ENCODE measurements at places on chromosomes 12 and 14. TPM values are rescaled to one million over a fixed set of nuclear protein-coding genes. Genes with fewer than 3 reads are reported as not detected.

TC2N gene
- total RNA-seq: 1.7 TPM

AQP2 gene
- total RNA-seq: not detected

CFAP54 gene
- total RNA-seq: 0.48 TPM

KCNA1 gene
- total RNA-seq: 0.13 TPM

GALNT9 gene
- not detected for total RNA-seq

CORO1C gene
- 74.7 TPM for total RNA-seq

CMKLR1 gene
- total RNA-seq: 21.0 TPM

KRT2 gene
- not detected for total RNA-seq

CBLN3 gene
- 1.2 TPM for total RNA-seq

FGD4 gene
- 19.4 TPM for total RNA-seq

DNA sequence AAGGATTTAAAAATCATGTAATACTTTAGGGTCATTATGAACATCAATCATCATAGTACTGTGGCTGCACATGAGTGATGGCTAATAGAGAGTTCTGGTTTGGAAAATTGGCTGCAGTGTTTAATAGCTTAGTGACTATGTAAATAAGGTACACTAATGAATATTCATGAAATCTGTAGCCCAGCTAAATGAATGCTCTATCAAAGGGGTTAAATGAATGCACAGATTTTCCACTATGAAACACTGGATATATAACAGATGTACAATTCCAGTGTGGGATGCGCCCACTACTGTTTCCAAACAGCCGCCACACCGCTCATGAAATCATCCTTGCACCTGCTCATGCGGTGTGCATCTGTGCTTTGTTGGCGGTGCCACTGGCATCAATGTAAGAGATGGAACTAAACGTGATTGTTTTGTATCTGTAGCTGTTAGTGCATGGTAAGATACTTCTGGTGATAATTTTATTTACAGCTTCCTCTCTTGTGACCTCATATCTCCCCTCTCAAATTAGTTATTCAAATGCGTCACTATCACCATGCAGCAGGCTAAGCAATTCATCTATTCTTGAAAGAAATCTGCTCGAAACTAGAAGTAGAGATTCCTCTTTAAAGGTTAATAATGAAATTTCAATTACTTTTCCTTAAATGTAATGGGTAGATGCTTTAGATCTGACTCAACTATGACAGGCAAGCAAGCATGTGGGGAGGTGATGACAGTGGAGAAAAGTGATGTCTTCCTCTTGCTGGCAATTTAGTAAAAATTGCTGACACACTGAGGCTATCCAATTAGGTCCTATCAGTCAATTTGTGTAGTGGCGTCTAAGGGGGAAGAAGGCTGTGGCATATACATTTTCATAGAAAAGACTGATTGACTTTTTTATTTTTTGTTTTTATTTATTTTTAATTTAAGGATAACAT lies 433.6 kb downstream of the AEBP2 start:
- DNase-seq: no peak

GRCh38 chr12:85805654-85806053 lies 30.6 kb downstream of the RASSF9 start:
- DNase-seq: no peak

DNA sequence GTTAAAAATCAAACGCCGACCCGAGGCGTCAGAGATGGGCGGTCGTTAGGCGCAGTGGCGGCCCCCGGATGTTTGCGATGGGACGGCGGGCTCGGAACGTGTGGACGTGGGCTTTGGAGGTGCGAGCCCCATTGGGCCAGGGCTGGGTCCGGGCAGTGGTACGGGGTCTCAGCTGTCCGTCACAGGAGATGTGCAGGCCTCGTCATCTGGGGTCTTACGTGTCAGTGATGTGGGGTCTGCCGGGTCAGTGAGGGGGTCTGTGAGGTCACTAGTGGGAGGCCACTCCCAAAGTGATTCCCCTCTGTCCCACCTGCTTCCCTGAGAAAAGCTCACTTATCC lies 21.6 kb upstream of the CHFR start:
- DNase-seq: no peak

DNA sequence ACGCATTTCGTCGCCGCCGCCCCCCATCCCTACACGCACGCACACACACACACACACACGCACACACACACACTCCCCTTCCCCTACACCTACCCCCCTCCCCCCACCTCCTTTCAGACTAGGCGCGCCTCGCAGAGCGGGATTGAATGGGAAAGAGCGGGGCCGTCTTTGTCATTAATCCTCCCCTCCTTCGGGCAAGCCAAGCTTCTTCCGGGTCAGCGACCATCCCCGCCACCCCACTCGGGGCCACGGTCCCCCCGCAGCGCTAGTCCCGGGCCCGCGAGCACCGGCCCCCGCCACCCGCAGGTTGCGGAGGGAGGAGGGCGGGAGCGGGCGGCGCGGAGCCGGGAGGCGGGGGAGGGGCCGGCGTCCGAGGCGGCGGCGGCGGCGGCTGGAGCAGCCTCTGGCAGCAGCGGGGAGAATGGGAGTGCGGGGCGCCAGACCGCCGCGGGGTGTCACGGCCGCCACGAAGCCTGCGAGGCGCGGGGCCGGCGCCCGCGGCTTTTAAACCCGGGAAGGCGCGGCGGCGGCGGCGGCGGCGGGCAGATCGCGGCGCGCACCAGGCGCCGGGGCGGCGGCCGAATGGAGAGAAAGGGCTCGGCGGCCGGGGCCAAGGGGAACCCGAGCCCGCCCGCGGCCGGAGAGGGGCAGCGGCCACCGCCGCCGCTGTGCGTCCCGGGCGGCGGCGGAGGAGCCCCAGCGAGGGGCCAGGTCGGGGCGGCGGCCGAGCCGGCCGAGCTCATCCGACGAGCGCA lies at the start of gene TTC9:
TTC9 (plus strand) TSS at position 369 of the 755 bp plus-strand sequence; CDS start at position 583, 214 bp downstream.
- DNase-seq: no peak

- peak; percentile 82 for DNase-seq
Observed at GRCh38 chr14:64705381-64706118, 1.3 kb downstream of the PLEKHG3 start.

DNA sequence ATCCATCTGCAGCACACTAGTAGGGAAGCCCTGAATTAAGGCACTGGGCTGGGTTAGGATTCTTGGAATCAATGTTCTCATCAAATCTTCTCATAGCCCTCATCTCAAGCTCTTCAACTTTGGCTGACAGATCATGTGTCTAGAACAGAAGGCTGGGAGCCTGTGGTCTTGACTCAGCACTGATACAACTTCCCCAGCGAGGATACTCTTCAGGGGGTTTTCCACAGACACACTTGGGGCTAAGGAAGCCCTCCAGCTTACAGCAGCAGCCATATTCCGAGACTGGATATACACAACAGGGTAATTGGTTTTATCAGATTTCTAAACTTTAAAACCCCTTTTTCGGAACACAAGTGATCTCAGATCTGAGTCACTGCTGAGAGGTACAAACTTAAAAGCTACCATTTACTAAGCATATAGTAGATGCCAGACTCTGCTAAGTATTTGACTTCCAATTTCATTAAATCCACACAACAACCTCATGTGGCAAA lies 3.5 kb downstream of the FMNL3 start:
- DNase-seq: no peak

GRCh38 chr12:101939856-101940265 lies 62.5 kb downstream of the DRAM1 start:
- no peak for DNase-seq

GRCh38 chr12:19744705-19745218 lies 305.5 kb downstream of the AEBP2 start:
- DNase-seq: no peak

DNA sequence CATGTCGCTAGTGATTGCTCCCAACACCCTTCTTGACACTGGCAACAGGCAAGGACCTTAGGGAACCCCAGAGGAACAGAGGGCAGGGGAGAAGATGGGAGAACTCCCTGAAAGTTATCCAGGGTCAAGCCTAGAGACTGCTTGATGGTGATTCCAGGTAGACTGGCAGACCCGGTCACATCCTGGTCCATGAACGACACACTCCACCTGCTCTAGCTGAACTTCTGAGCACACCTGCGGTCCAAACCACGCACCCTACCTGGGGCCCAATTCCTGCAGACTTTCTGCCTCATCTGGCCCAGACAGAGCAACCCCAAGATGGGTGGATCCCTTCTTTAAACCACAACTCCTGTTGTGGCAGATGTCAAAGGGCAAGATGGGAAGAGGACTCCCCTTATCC lies 34.2 kb downstream of the NCKAP5L start:
- DNase-seq: no peak

- no peak for DNase-seq
Observed at GRCh38 chr14:71636820-71637471, 295.3 kb upstream of the RGS6 start.

GRCh38 chr14:57345106-57345505 lies 45.3 kb upstream of the NAA30 start:
- DNase-seq: no peak

DNA sequence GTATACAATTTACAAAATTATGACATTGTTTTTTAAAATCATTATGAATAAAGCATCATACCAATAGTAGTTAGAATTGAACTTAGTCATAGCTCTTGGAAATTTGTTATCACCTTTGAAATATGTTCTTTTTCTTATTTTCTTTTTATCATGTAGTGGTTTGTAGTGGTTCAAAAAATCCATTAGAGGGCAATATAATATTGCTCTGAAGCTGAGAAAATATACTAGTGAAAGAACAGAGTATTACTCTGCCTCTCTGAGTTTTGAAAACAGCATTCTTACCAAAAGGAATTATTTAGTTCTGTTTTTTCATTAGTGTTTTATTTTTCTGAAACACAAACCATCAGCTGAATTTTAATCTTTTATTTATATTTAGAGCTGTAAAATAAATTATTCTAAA lies 76.2 kb downstream of the PDZRN4 start:
- DNase-seq: no peak

DNA sequence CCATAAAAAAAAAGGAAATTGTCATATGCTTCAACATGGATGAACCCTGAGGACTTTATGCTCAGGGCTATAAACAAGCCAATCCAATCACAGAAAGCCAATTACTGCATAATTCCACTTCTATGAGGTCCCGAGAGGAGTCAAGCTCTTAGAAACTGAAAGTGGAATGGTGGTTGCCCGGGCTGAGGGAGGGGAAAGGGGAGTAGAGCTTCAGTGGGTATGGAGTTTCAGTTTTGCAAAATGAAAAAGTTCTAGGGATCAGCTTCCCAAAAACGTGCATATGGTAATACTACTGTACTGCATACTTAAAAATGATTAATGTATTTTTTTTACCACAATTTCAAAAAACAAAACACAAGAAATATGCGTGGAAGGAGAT lies 52.0 kb downstream of the RNF34 start:
- no peak for DNase-seq

DNA sequence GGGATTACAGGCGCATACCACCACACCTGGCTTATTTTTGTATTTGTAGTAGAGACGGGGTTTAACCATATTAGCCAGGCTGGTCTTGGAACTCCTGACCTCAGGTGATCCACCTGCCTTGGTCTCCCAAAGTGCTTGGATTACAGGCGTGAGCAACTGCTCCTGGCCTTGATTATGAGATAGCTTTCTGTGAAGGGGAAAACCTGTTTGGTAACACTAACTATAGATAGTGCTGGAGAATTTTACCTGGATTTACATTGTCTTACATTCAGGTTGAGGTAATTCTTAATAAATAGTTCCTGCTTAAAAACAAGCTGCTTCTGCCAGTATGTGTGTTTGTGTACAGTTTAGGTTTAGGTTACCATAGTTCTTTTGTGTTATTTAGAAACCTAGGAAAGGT lies 77.1 kb downstream of the MON2 start:
- DNase-seq: no peak

DNA sequence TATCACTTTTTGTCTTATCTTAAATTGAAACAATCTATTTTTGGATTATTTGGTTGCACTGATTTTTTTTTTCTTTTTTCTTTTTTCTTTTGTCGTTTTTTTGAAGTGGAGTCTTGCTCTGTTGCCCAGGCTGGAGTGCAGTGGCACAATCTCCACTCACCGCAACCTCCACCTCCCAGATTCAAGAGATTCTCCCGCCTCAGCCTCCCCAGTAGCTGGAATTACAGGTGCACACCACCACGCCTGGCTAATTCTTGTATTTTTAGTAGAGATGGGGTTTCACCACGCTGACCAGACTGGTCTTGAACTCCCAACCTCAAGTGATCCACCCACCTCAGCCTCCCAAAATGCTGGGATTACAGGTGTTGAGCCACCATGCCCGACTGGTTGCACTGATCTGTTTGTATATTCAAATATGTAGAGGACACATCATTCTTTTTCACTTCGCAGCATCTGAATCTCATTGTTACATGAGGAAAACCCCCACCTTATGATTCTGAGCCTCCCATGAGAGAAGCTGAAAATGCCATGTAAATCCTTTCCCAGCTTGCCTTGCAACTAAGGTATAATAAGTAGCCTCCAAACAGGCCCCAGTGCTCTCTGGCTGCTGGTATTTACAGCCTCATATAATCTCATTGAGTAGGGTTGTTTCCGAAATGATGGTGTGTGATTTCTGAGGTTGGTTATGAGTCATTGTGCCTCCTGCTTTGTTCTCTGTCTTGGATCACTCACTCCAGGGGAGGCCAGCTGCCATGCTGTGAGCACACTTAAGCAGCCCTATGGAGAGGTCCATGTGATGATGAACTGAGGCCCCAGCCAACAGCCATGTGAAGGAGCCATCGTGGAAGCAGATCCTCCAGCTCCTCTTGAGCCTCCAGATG lies 5.2 kb upstream of the HSP90B1 start:
- no peak for DNase-seq

DNA sequence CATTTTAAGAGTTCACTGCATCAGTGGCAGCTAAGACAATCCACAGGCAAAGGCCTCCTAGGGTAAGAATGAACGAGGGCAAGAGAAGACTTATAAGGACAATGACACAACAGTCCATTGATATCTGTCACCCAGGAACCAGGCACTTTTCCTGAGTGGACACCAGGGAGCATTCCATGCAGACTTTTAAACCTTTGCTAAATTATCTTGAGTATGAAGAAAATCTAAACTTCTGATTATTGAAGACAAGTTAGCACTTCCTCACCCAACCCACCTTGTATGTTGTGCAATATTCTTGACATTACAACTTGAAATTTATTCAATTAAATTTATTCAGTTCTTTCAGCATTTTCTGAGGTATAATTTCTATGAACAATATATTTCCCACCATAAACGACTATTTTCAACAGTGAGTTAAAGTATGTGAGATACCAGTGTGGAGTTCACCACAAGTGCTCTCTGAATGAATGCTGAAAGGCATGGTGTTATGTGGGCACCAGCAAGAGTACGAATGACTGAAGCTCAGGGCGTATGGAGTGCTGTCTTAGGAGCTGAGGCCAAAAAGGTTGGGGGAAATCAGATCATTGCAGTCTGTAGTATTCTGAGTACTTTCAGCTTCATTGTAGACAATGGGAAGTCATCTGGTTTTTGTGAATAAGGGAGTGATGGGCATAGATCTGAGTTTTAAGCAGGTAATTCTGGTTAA lies 124.3 kb upstream of the LMNTD1 start:
- DNase-seq: no peak

- no peak for DNase-seq
Observed at GRCh38 chr12:118345355-118345754, 27.4 kb downstream of the TAOK3 start.

Measured in cardiac septum (tissue), 1 donor.